Lower lobe of right lung (tissue), 2 donors: ENCODE measurements at places on chromosomes 11 and 22. TPM values are rescaled to one million over a fixed set of nuclear protein-coding genes. Genes with fewer than 3 reads are reported as not detected.

- DNase-seq: no peak
Observed at GRCh38 chr11:35142481-35143075, 3.6 kb downstream of the CD44 start.

SLC22A25 gene
- total RNA-seq: not detected

DNA sequence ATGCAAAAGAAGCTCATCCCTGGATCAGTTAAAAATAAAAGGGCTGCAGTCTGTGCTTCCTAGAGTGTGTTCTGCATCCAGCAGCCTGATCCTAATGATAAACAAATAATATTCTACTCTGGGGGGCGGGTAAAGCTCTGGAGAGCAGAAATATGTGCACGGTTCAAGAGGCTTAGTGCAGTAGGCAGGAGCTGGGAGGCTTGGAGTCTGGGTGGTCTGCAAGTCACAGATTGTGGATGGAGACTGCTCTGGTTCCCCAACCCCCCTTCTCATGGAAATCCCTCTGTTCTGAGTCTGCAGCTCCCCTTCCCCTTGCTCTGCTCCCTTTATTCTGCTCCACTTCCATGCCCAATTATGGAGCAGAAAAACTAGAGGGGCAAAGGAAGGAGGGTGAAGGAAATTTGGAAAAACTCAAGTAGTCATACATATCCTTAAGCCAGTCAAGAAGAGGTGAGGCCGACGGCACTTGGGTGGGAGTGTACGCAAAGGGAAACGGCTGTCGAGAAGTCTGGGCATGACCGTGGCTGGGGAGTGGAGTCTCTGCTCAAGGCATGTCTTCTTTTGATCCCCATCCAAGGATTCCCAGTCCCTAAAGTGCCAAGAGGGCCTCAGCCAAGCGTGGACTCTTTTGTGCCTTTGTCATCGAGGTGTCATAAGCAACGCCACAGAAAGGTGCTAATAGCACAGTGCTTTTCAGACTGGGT lies 16.3 kb upstream of the CLMP start:
- DNase-seq: no peak

- no peak for DNase-seq
Observed at GRCh38 chr11:120832481-120833238, 191.2 kb upstream of the TBCEL start.

KCNJ4 gene
- not detected for total RNA-seq

ACTN3 gene
- 0.24 TPM for total RNA-seq

GRCh38 chr11:118396097-118396501 lies 5.3 kb upstream of the ATP5MG start:
- no peak for DNase-seq

VSTM5 gene
- total RNA-seq: not detected

GRCh38 chr11:103939694-103940093 lies 96.7 kb upstream of the DDI1 start:
- no peak for DNase-seq
